Fibroblast of lung (primary cell): ENCODE measurements at places on chromosomes 1 and 21. TPM values are rescaled to one million over a fixed set of nuclear protein-coding genes. Genes with fewer than 3 reads are reported as not detected.

DNA sequence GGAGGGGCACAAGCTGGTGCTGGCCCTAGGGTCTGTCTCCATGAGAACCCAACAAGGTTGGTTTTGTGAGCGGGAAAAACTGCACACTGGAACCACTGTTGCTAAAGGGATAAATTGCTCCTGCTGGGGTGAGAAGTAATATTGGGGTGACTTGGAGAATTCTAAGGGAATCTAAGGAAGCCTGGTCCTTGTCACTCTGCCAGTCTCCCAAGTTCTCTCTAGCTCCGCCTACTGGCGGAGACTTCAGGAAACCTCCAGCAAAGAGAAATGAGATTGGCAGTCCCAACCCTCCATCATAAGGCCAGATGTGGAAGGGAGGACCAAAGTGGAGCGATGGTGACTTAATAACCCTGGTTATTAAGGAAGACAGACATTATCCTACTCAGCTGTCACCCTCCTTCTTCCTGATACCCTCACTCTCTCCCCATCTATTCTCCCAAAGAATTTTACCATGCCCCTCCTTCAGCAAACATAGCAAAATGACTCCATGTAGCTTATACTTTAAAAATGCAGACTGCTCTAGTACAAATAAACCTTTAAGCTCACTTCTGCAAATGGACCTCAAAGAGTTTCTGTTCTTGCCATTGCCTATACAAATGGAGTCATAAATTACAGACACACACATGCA is 2.7 kb downstream of the LCE1F start:
- DNase-seq, result no peak

MYOM3 gene
- total RNA-seq, result not detected in 2 replicates

A3GALT2 gene
- not detected in 2 replicates for total RNA-seq

- DNase-seq, result no peak
Measured at GRCh38 chr1:11855430-11855829, 3.3 kb downstream of the NPPB start.

DNA sequence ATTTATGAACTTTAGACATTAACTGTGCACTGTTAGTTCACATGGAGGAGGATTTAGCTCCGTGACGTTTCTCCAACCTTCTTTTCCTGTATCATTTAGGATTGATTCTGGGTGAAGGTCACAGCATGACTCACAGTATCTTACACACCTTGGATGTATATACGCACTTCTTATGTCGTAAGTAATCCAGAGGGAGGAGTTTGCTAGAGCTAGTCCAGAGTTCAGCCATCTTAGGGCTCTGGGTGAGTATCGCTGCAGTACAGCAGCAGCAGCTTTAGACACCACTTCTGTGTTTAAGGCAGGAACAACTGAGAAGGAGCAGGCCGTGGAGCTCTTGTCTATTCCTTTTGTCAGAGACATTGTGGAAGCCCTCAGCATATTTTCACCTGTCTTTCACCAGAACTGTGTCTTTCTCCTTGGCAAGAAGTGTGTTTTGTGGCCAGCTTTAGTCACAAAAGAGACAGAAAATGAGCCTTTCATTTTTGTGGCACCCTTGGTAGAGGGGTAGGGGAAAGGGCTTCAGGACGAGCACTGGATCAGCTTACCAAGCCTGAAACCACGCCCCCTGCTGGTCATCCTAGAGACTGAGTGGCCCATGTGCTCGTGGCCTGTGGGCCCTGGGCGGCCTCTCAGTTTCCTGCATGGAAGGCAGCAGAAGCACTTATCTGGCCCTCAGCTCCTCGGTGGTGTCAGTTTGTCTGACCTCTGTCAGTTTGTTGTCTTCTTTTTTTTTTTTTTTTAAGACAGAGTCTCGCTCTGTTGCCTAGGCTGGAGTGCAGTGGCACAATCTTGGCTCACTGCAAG is 64.0 kb downstream of the ADARB1 start:
- peak; percentile 72 for DNase-seq

- DNase-seq, result no peak
Measured at GRCh38 chr1:11567244-11568065, 86.8 kb downstream of the FBXO2 start.

GRCh38 chr1:228047183-228047466 is 35.4 kb upstream of the ARF1 start:
- DNase-seq, result no peak

RPTN gene
- total RNA-seq, result not detected in 2 replicates

DNA sequence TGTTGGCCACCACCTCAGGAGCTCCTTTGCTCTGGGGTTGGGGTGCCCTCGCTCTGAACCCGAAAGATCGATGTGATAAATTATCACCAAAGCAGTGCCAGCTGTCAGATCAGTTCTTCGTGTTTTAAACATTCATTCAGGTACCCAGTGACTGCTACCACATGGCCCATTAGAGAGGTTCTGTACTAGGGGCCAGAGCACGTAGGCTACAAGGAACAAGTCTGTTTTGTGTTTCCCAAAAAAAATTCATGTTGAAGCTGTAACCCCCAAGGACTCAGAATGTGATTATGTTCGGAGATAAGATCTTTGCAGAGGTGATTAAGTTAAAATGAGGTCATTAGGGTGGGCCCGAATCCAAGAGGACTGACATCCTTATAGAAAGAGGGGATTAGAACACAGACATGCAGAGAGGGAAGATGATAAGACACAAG is 526.9 kb downstream of the NPHP4 start:
- no peak for DNase-seq

DNA sequence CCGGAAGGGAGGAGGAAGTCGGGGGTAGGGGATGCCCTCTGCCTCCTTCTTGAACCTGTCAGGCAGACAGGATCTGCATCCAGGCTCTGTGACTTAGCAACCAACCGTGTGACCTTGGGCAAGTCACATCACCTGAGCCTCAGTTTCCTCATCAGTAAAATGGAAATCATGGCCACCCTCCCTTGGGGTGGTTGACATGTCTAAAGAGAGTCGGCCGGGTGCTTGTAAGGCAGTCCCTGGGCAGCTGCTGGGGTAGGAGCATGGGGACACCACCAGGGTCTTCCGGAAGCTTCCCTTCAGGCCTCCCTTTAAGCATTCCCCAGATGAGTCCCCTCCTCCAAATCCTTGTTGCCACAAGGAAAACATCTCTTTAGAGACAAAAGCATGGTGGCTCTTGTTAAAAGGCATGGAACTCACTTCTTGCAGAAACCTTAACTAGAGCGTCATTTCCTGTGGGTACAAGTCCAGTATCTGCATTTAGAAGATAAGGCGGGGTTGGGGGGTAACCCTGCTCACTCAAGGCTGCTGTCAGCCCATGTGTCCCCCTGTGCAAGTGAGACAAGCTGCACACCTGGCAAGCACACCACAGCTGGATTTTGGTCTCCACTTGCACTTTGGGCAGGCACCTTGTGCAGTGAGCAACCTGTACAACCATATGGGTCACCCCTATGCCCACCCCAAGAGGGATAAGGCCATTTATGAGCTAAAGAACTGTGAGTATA is 10.4 kb downstream of the CLCNKB start:
- no peak for DNase-seq

- DNase-seq, result peak; percentile 61
Measured at GRCh38 chr21:17513214-17514123, 626 bp downstream of the CXADR start.

DNA sequence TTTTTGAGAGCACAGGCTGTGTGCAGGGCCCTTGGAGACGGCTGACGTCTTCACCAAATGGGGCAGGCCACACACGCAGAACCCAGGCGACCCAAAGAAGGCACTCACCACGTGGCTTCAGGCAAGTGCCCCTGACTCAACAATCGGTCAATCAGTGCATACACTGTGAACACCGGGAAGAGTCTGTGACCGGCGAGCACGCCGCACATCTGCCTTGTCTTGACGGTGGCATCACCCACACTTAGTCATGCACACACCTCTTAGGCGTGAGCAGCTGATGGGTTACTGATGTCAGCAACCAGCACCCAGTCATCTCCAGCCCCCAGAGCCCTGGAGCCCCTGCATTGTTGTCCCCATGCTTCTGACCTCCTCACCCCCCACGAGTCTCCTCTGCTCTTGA is 4.9 kb upstream of the LRRC3 start:
- no peak for DNase-seq

DNA sequence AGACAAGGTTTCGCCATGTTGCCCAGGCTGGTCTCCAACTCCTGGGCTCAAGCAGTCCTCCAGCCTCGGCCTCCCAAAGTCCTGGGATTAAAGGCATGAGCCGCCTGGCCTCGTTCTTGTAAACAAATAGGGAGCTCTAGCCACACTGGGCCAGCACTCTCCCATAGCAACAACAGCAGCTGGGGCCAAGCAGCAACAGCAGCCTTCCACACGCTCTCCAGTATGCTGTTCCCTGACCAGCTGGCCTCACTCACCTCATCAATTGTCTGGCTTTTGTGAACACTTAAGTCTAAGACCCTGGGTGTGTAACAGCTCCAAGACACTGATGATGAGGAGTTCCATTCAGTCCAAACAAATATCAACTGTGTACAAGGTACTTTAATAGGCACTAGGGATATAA is 16.9 kb upstream of the GLIS1 start:
- peak; percentile 58 for DNase-seq
